ENCODE measurements at places on chromosomes 12 and 14.

DNA sequence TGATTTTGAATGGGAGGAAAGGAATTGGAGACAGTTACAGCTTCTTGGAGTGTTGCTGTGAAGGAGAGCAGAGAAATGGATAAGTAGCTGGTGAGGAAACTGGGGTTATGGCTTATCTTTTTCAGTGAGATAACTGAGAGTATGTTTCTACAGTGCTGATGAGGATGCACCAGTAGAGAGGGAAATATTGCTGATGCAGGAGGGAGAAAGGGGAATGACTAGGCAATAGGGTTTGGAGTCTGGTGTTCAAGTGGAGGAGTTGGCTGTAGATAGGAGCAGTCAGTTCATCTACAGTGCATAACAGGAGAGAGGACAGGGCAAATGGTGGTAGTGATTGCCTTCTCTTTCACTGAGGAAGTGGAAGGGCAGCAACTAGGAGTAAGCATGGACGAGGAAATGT is 33.0 kb downstream of the SPATS2 start:
- no peaks in the 10 kb centered on the region for H3K27me3 ChIP-seq
- H3K27ac ChIP-seq: no peak overlapping the region
- no peaks in the 10 kb centered on the region for H3K36me3 ChIP-seq
- no peak overlapping the region for H3K4me3 ChIP-seq
- DNase-seq: no peak
- no peaks in the 10 kb centered on the region for H3K4me1 ChIP-seq

GRCh38 chr12:14314801-14315200 is 50.7 kb upstream of the ATF7IP start:
- no peaks in the 10 kb centered on the region for H3K36me3 ChIP-seq
- H3K27me3 ChIP-seq: no peaks in the 10 kb centered on the region
- no peak overlapping the region for H3K27ac ChIP-seq
- DNase-seq: no peak
- no peaks in the 10 kb centered on the region for H3K4me1 ChIP-seq

DNA sequence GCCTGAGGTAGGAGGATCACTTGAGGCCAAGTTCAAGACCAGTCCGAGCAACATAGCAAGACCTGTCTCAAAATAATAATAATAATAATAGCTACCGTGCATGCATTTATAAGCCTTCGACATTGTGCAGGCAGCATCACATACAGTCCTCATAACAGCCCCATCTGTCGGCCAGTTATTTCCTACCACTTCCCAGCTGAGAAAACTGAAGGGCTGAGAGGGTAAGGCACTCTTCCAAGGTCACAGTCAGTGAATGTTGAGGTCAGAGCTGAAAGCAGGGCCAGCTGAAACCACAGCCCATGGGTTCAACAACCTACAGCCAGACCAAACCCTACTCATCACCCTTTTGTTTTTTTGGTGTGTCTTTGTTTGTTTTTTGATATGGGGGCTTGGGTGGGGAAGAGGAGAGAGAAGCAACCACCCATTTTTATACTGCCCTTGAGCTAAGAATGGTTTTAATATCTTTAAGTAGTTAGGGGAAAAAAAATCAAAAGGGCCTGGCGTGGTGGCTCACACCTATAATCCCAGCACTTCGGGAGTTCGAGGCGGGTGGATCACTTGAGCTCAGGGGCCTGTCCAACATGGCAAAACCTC is 16.8 kb upstream of the ITPK1 start:
- no peak overlapping the region for H3K27ac ChIP-seq
- no peaks in the 10 kb centered on the region for H3K36me3 ChIP-seq
- H3K4me3 ChIP-seq: no peak overlapping the region
- no peaks in the 10 kb centered on the region for H3K27me3 ChIP-seq

DNA sequence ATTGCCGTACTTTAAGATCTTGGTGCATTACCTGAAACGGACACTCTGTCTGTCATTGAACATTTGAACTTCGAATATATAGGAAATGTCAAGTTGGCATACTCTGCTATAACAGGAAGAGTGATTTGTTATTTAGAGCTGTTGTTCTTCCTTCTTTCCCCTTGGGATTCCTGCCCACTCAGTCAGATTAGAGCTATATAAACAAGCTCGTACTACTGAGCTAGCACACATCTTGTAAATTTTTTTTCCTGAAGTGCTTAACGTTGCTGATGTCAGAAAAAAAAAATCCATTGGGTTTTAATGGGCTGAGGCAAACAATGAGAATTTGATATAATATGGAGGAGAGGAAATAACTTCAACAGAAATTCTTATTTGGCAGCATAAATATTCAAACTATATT is 26.8 kb downstream of the RGS6 start:
- no peak for DNase-seq
- H3K4me1 ChIP-seq: no peaks in the 10 kb centered on the region
- H3K27ac ChIP-seq: no peak overlapping the region

- no peaks in the 10 kb centered on the region for H3K27me3 ChIP-seq
- no peaks in the 10 kb centered on the region for H3K4me1 ChIP-seq
- H3K27ac ChIP-seq: no peak overlapping the region
- no peaks in the 10 kb centered on the region for H3K36me3 ChIP-seq
- H3K4me3 ChIP-seq: no peak overlapping the region
- no peak for DNase-seq
Measured at GRCh38 chr12:2555487-2556082, 239.2 kb upstream of the FKBP4 start.

DNA sequence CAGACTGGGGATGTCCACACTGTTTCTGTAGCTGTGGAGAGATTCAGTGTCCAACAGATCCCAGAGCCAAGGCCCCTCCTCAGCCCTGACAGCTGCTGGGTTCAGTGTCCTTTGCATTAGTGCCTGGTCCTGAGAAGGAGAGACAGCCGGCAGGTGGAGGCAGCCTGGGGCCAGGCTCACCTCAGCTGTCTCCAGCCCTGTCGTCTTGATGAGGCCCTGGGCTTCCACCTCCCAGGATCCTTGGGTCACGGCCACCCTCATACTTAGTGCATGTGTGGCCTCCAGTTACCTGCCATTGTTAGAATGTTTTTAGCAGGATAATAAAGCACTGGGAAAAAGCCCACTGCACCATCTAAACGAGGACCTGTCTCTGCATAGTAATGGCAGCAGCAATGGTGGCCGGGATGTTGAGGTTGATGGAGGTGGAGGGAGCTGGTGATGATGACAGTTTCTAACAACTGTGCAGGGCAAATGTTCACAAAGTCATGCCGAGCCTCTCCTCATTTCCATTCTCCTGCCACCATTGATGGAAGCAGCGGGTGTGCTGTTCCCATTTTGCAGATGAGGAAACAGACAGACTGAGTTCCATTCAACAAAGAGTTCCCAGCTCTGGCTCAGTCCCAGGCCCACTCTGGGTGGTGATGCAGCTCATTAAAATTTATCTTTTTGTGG is 17.7 kb downstream of the ASB2 start:
- no peak overlapping the region for H3K27ac ChIP-seq
- DNase-seq: no peak
- no peaks in the 10 kb centered on the region for H3K4me1 ChIP-seq
- H3K36me3 ChIP-seq: no peaks in the 10 kb centered on the region

- no peaks in the 10 kb centered on the region for H3K27me3 ChIP-seq
- H3K36me3 ChIP-seq: no peaks in the 10 kb centered on the region
- no peak for DNase-seq
- peaks cover 14% of the 10 kb centered on the region for H3K4me1 ChIP-seq
- H3K27ac ChIP-seq: no peak overlapping the region
Measured at GRCh38 chr14:56202256-56202655, 84.0 kb downstream of the PELI2 start.

- no peaks in the 10 kb centered on the region for H3K4me1 ChIP-seq
- H3K4me3 ChIP-seq: no peak overlapping the region
- no peaks in the 10 kb centered on the region for H3K36me3 ChIP-seq
Measured at GRCh38 chr12:28040246-28040645, 67.7 kb upstream of the PTHLH start.

- no peaks in the 10 kb centered on the region for H3K36me3 ChIP-seq
- H3K4me1 ChIP-seq: no peaks in the 10 kb centered on the region
- no peak for DNase-seq
- H3K4me3 ChIP-seq: no peak overlapping the region
- H3K27me3 ChIP-seq: no peaks in the 10 kb centered on the region
Measured at GRCh38 chr12:91529829-91530228, 347.2 kb upstream of the DCN start.

- no peaks in the 10 kb centered on the region for H3K4me1 ChIP-seq
- H3K27ac ChIP-seq: no peak overlapping the region
- H3K4me3 ChIP-seq: no peak overlapping the region
- DNase-seq: no peak
- H3K27me3 ChIP-seq: no peaks in the 10 kb centered on the region
Measured at GRCh38 chr12:100927826-100928225, 133.2 kb downstream of the ANO4 start.

DNA sequence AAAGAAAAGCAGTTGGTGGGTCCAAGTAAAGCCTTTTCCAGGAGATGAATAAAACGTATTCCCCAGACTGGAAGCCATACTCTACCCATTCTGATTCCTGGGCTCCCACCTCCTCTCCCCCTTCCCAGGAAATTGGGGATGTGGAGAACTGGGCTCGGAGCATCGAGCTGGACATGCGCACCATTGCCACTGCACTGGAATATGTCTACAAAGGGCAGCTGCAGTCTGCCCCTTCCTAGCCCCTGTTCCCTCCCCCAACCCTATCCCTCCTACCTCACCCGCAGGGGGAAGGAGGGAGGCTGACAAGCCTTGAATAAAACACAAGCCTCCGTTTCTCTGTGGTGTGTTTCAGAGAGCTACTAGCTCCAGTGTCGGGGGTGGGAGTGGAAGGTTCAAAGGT is 822 bp upstream of the RDH5 start:
- peak overlapping the region; percentile 40 for H3K27ac ChIP-seq
- H3K4me1 ChIP-seq: peaks cover 38% of the 10 kb centered on the region
- peaks cover 7% of the 10 kb centered on the region for H3K36me3 ChIP-seq
- no peak for DNase-seq

DNA sequence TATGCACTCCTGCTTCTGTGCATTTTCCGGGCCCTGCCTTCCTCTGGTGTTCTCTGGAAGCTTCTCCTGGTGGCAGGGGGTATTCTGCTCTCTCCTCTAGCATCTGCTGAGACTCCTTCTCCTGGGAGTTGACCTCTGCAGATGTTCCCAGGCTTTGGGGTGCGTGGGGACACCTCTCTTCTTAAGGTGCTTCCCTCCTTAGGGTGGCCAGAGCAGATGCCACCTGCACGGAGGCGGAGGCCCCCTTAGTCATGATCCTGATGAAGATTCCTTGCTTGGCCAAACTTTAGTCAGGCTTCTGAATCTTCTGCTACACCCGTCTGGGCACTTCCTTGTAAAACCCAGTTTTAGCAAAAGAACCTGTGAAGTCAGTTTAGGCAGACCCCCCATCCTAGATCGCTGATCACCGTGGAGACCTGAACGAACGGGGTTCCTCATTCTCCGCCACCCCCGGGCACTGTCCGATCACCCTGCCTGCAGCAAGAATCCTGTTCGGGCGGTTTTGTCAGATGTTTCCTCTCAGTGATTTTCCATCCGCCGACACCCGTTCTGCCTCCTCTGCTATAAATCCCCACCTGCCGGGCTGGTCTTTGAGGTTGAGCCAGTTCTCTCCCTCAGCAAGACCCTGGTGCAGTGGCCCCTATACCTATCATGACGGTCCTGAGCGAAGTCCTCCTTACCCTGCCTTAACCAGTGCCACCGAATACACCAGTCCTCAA is 111.9 kb downstream of the CALM1 start:
- H3K36me3 ChIP-seq: no peaks in the 10 kb centered on the region
- H3K4me3 ChIP-seq: no peak overlapping the region
- H3K4me1 ChIP-seq: peaks cover 18% of the 10 kb centered on the region
- no peak overlapping the region for H3K27ac ChIP-seq
- peak; percentile 84 for DNase-seq
- no peaks in the 10 kb centered on the region for H3K27me3 ChIP-seq

- no peak overlapping the region for H3K27ac ChIP-seq
Measured at GRCh38 chr12:129540954-129541353, 362.9 kb downstream of the TMEM132D start.

DNA sequence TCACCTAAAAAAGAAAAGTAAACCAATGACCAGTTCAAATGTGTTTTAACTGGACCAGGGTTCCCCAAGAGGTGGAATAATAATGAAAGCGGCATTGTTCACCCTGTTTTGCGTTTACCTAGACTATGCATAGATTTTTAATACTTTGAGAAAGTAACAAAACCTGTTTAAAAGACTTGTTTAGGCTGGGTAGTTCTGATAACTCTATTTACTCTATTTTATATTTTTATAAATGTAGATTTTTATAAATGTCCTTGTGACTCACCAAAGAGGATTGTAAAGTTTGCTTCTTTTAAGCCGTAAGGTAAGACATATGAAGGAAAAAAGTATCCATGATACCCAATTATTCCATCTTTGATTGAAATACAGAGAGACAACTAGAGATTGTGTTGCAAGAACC is 288.0 kb upstream of the NPAS3 start:
- no peaks in the 10 kb centered on the region for H3K4me1 ChIP-seq
- H3K27me3 ChIP-seq: no peaks in the 10 kb centered on the region
- no peaks in the 10 kb centered on the region for H3K36me3 ChIP-seq
- no peak for DNase-seq
- H3K27ac ChIP-seq: no peak overlapping the region

- no peak overlapping the region for H3K4me3 ChIP-seq
- no peaks in the 10 kb centered on the region for H3K4me1 ChIP-seq
- H3K36me3 ChIP-seq: no peaks in the 10 kb centered on the region
- no peak for DNase-seq
Measured at GRCh38 chr14:76426161-76426696, 50.3 kb downstream of the ESRRB start.

DNA sequence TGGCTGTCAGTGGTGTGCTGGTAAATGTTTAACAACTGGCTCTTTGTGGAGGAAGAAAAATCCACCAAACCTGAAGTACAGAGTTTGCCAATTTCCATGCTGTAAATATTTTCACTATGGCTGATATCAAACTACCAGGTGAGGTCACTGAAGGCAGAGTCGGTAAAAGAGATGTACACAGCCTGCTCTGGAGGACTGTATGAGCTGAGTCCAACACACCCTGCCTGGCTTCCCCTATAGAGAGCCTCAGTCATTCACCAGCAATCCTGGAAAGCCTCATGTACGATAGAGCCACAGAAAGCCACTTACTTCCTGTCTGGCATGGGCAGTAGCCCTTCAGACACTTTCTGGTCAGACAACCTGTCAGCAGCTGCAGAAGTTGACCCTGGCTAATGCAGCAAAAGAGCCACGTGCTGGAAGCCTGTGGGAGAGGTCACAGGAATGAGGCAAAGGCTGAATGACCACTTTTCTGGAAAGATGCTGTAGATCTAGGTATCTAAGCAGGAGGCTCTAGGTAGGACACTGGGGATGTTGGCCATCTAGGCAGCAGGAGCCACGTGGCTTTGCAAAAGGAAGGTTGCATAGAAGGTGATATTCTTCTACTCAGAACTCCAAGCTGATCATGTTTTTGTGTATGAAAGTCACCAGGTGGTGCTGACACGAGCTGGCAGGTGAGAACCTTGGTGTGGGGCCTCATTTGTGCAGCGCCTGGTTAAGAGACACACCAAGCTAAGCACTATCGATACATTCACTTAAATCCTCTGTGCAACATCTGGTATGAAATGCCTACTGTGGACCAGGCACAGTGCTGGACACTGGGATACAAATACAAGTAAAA is 553.9 kb downstream of the VRK1 start:
- no peaks in the 10 kb centered on the region for H3K27me3 ChIP-seq
- no peak overlapping the region for H3K27ac ChIP-seq
- H3K4me3 ChIP-seq: no peak overlapping the region
- H3K4me1 ChIP-seq: no peaks in the 10 kb centered on the region
